NCI-H1436 (cell line): ENCODE measurements at places on chromosomes 5 and 9.

DNA sequence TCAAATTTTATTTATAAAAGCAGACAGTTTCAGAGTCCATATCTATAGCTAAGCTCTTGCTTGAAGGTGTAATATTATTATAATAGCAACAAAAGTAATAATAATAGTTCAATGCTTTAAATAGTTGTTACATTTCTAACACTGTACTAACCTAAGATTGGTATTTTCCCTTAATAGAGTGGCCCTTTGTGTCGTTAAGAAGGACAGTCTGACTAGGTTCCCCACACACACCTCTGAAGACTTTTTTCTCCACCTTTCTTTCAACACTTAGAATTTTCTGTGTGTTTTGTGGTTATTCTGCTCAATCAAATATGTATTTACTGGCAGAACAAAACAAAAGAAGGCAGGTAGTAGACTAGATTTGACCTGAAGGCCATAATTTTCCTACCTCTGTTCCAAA is 223.2 kb upstream of the ACO1 start:
- DNase-seq, result no peak

DNA sequence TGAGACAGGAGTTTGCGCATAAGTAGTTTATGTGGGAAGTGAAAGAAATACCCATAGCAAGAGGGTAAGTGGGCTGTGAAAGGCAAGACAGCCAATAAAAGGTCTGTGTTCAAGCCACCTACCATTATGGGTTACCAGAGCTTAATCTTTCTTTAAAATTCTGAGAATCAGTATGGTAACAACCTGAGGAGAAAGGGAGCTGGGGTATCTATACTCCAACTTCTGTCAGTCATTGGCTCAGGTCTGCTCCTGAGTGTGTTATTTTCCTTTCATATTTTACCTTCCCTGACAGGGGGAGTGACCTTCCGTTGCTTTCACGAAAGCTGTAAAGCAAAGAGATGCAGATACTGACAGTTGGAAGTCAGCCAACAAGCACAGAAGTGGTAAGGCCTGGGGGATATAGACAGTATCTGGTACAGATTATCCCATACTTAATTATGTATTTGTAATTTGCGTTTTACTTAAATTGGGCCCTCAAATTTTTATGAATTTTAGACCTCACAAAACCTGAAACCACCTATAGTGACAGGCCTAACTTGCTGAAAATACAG is 233.4 kb downstream of the RAB3C start:
- DNase-seq, result no peak

DNA sequence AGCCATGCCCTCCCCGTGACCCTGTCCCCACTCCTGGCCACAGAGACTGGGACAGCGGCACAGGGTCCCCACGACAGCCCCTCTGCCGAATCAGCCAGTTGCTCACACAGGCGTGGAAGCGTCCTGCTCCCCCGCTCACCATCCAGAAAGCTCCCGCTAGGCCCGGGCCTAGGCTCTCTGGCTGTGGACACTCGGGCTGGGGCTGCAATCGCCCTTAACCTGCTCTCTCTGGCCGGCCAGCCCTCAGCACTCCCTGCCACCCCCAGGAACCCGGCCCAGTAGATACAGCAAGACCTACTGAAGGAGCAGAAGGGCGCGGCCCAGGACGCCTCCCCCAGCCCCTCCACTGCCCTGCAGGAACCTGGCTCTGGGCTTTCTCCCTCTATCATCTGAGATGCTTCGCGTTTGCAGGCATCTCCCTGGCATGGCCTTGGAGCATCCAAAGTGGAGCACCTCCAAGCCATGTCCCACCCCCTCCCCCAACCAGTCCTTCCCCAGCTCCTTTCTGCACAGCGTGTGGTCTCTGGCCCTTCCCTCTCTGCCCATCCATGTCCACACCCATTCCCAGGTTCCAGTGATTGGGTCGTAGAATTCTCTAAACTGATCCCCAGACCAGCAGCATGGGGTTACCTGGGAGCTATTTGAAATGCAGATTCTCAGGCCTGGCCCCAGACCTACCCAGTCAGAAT is 113.7 kb upstream of the LMX1B start:
- DNase-seq, result no peak

GRCh38 chr9:127015921-127016512 is 101.4 kb downstream of the RALGPS1 start:
- no peak for DNase-seq

- no peak for DNase-seq
These were observed 33.0 kb upstream of the ARHGAP26 start for GRCh38 chr5:142737179-142737578.
